ENCODE measurements at places on chromosomes 3 and 15. TPM values are rescaled to one million over a fixed set of nuclear protein-coding genes. Genes with fewer than 3 reads are reported as not detected.
A peak's percentile ranks its signal among the peaks of the same experiment; 100 is the strongest.

The GUCA1C gene
- not detected for total RNA-seq

The SPESP1 gene
- total RNA-seq: 5.9 TPM

The ADAMTS7 gene
- 1.8 TPM for total RNA-seq

The COLQ gene
- total RNA-seq: 0.85 TPM

The GHSR gene
- total RNA-seq: not detected

The WDR72 gene
- 0.42 TPM for total RNA-seq

The TTC23 gene
- 19.3 TPM for total RNA-seq

The FRMD5 gene
- 2.9 TPM for total RNA-seq

The RPL14 gene
- 1,906 TPM for total RNA-seq

The FAM43A gene
- 7.2 TPM for total RNA-seq

DNA sequence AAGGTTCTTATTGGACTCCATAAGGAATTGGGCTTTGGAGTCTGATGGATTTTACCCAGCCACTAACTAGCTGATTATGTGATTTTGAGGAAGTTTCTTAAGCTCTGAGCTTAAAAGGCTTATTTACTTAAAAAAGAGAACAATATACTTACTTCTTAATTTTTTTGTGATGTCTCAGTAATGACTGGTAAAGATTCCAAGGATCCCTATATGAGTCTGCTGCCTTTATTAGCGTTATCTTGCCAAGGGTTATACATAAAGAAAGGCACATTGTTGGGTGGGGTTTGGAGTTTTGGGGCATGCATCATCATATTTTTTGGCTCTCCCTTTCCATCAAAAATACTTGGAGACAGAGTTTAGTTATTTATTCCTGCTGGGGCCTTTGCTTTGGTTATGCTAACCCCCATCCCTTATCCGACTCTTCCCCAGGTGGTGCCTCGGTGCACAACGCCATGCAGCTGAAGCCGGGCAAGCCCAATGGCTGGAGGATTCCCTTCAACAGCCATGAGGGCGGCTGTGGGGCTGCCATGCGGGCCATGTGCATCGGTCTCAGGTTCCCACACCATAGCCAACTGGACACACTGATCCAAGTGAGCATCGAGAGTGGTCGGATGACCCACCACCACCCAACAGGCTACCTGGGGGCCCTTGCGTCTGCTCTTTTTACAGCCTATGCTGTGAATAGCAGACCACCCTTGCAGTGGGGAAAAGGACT is 6.7 kb downstream of the ADPRH start:
- H3K27me3 ChIP-seq: no peaks in the 10 kb centered on the region
- H3K4me3 ChIP-seq: no peak overlapping the region
- no peaks in the 10 kb centered on the region for H3K4me1 ChIP-seq
- no peak overlapping the region for H3K27ac ChIP-seq
- DNase-seq: no peak

- H3K4me3 ChIP-seq: no peak overlapping the region
- no peaks in the 10 kb centered on the region for H3K36me3 ChIP-seq
- H3K27ac ChIP-seq: no peak overlapping the region
- no peak for DNase-seq
- no peaks in the 10 kb centered on the region for H3K27me3 ChIP-seq
- no peaks in the 10 kb centered on the region for H3K4me1 ChIP-seq
These were observed 53.4 kb upstream of the NEK10 start for GRCh38 chr3:27422617-27423016.

DNA sequence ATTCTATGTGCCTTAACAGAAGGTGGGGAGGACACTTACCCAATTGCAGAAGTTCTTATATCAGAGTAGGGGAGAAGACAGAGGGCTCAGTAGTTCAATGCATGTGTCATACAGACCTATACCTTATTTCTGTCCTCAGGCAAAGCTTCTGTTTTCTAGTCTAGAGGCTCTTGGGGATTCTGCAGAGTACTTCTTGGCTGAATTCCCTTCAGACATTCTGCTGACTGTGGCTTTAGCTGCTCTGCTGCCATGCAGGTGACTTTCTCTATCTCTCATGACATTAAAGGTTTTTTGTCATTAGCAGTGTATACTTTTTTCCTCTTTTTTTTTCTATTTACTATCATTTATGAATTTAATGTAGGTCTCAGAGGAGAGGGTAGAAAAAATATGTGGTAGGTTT is 172.8 kb upstream of the PLSCR5 start:
- H3K4me3 ChIP-seq: no peak overlapping the region
- H3K36me3 ChIP-seq: no peaks in the 10 kb centered on the region
- no peaks in the 10 kb centered on the region for H3K4me1 ChIP-seq
- H3K27ac ChIP-seq: no peak overlapping the region
- no peaks in the 10 kb centered on the region for H3K27me3 ChIP-seq
- no peak for DNase-seq

- DNase-seq: no peak
- H3K27me3 ChIP-seq: no peaks in the 10 kb centered on the region
- no peaks in the 10 kb centered on the region for H3K36me3 ChIP-seq
- no peak overlapping the region for H3K27ac ChIP-seq
- H3K4me3 ChIP-seq: no peak overlapping the region
These were observed 188.0 kb upstream of the TGFBR2 start for GRCh38 chr3:30418443-30418842.

GRCh38 chr3:186989429-186989828 is 59.1 kb downstream of the ST6GAL1 start:
- H3K36me3 ChIP-seq: no peaks in the 10 kb centered on the region
- no peaks in the 10 kb centered on the region for H3K4me1 ChIP-seq
- no peak for DNase-seq
- H3K4me3 ChIP-seq: no peak overlapping the region

- no peaks in the 10 kb centered on the region for H3K36me3 ChIP-seq
- H3K4me1 ChIP-seq: no peaks in the 10 kb centered on the region
- no peak overlapping the region for H3K4me3 ChIP-seq
- no peak overlapping the region for H3K27ac ChIP-seq
- DNase-seq: no peak
These were observed 939.2 kb downstream of the NAALADL2 start for GRCh38 chr3:175798326-175798725.

GRCh38 chr3:31251083-31251482 is 281.6 kb upstream of the STT3B start:
- no peaks in the 10 kb centered on the region for H3K4me1 ChIP-seq
- H3K27me3 ChIP-seq: no peaks in the 10 kb centered on the region
- H3K4me3 ChIP-seq: no peak overlapping the region
- no peak for DNase-seq

DNA sequence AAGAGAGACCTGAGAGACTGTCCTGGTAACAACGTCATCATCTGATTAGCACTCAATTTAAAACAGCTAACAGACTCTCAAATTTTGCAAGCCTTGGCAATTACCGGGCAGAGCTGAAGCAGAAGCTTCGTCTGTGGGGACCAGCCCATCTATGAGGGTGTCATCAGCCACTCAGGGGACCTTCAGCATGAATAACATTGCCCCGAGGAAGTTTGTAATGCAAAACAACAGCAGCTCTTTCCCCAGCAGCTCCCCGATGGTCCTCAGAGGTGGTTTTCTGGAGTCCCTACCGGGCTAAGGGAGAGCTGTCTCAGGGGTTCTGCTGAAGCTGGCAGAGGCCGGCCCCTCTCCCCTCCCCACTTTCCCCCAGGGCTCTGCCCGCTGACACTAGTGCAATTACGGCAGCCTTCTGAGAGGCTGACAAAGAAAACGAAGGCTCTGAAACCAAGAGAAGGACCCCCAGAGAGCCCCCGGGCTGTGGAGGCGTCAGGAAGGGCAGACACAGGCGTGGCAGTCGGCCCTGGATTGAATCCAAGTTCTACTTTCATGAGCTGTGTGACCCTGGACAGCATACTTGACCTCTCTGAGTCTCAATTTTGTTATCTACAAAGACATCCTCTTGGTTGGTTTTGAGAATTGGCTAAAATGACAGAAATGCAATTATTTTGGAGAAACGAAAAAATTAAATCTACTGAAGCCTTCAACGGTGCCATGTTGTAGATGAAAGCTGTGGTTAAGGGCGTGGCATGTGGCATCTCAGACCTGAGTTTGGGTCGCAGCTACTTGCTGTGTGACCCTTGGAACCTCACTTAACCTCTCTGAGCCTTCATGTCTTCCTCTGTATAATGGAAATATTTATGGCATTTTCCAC is 102.1 kb upstream of the TLE3 start:
- no peaks in the 10 kb centered on the region for H3K4me1 ChIP-seq
- H3K27ac ChIP-seq: no peak overlapping the region
- no peaks in the 10 kb centered on the region for H3K27me3 ChIP-seq

DNA sequence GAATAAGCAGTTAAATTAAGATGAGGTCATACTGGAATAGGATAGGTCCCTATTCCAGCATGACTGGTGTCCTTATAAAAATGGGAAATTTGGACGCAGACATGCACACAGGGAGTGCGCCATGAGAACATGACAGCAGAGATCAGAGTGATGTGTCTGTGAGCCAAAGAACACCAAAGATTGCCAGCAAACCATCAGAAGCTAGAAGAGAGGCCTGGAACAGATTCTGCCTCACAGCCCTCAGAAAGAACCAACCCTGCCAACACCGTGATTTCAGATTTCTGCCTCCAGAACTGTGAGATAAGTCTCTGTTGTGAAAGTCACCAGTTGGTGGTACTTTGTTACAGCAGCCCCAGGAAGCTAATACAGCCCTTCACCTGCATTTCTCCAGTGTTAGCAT is 34.7 kb downstream of the EPHB1 start:
- H3K36me3 ChIP-seq: no peaks in the 10 kb centered on the region
- H3K27ac ChIP-seq: no peak overlapping the region
- no peak for DNase-seq

GRCh38 chr3:31924610-31925270 is 56.3 kb downstream of the OSBPL10 start:
- no peaks in the 10 kb centered on the region for H3K4me1 ChIP-seq
- H3K4me3 ChIP-seq: no peak overlapping the region
- no peak overlapping the region for H3K27ac ChIP-seq

- no peak overlapping the region for H3K4me3 ChIP-seq
- H3K27me3 ChIP-seq: no peaks in the 10 kb centered on the region
- H3K27ac ChIP-seq: no peak overlapping the region
- H3K36me3 ChIP-seq: no peaks in the 10 kb centered on the region
These were observed 24.8 kb upstream of the ACTC1 start for GRCh38 chr15:34820110-34820509.

- H3K27me3 ChIP-seq: no peaks in the 10 kb centered on the region
- DNase-seq: no peak
- H3K36me3 ChIP-seq: no peaks in the 10 kb centered on the region
- H3K4me3 ChIP-seq: no peak overlapping the region
- H3K27ac ChIP-seq: no peak overlapping the region
These were observed 550.4 kb upstream of the CCDC54 start for GRCh38 chr3:106826791-106827311.

DNA sequence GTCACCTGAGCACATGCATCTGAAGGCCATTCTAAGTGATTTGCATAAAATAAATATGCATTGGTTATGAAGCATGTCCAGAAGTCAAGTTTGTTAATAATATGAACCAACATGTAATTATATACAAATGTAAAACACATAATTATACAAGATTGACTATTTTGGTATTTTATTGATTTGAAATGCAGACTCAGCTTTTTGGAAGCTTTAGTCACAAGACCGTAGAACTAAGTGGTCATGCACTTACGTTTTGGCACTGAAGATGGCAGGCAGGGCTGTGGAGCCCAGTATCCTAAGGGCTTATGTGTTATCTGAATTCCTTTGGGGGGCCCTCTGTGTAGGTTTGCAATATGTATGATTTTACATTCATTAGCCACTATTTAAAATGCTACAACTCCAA is 5.0 kb downstream of the CHRNA7 start:
- H3K36me3 ChIP-seq: no peaks in the 10 kb centered on the region
- no peak overlapping the region for H3K27ac ChIP-seq
- H3K4me1 ChIP-seq: no peaks in the 10 kb centered on the region
- no peak for DNase-seq
- H3K27me3 ChIP-seq: no peaks in the 10 kb centered on the region

- DNase-seq: no peak
- no peaks in the 10 kb centered on the region for H3K36me3 ChIP-seq
- H3K4me1 ChIP-seq: no peaks in the 10 kb centered on the region
- no peak overlapping the region for H3K27ac ChIP-seq
- H3K4me3 ChIP-seq: no peak overlapping the region
These were observed 357.2 kb downstream of the PDCD6IP start for GRCh38 chr3:34155666-34156065.

- no peak for DNase-seq
- no peaks in the 10 kb centered on the region for H3K4me1 ChIP-seq
- H3K4me3 ChIP-seq: no peak overlapping the region
These were observed 420.2 kb downstream of the PLCL2 start for GRCh38 chr3:17304969-17305368.

DNA sequence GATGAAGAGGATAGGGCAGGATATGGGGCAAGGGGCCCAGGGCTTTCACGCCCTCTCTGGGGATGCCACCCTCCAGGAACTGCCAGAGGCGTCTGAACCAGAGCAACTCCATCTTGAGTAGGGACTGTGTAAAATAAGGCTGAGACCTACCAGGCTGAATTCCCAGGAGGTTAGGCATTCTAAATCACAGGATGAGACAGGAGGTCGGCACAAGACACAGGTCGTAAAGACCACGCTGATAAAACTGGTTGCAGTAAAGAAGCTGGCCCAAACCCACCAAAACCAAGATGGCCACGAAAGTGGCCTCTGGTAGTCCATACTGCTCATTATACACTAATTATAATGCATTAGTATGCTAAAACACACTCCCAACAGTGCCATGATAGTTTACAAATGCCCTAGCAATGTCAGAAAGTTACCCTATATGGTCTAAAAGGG is 40.7 kb downstream of the HERC1 start:
- H3K4me3 ChIP-seq: no peak overlapping the region
- H3K36me3 ChIP-seq: no peaks in the 10 kb centered on the region
- no peak overlapping the region for H3K27ac ChIP-seq
- no peaks in the 10 kb centered on the region for H3K4me1 ChIP-seq

- H3K36me3 ChIP-seq: no peaks in the 10 kb centered on the region
- no peaks in the 10 kb centered on the region for H3K27me3 ChIP-seq
- H3K27ac ChIP-seq: no peak overlapping the region
- no peak overlapping the region for H3K4me3 ChIP-seq
- H3K4me1 ChIP-seq: no peaks in the 10 kb centered on the region
These were observed 6.8 kb downstream of the SSR3 start for GRCh38 chr3:156548041-156548687.

- no peak overlapping the region for H3K27ac ChIP-seq
- H3K36me3 ChIP-seq: no peaks in the 10 kb centered on the region
- no peaks in the 10 kb centered on the region for H3K4me1 ChIP-seq
- H3K27me3 ChIP-seq: no peaks in the 10 kb centered on the region
- no peak overlapping the region for H3K4me3 ChIP-seq
These were observed 689.1 kb upstream of the DPPA4 start for GRCh38 chr3:110026421-110026820.

GRCh38 chr15:28110481-28110881 is 11.4 kb upstream of the OCA2 start:
- H3K27ac ChIP-seq: no peak overlapping the region
- no peak overlapping the region for H3K4me3 ChIP-seq
- H3K36me3 ChIP-seq: peaks cover 15% of the 10 kb centered on the region
- H3K4me1 ChIP-seq: no peaks in the 10 kb centered on the region
- peaks cover 19% of the 10 kb centered on the region for H3K27me3 ChIP-seq
- DNase-seq: no peak

- no peaks in the 10 kb centered on the region for H3K36me3 ChIP-seq
- H3K27ac ChIP-seq: no peak overlapping the region
- H3K4me1 ChIP-seq: peaks cover 5% of the 10 kb centered on the region
- H3K4me3 ChIP-seq: peak overlapping the region; percentile 50
- no peaks in the 10 kb centered on the region for H3K27me3 ChIP-seq
These were observed 666 bp upstream of the SEMA3F start for GRCh38 chr3:50154476-50154839.
